Nephron progenitor cell (in vitro differentiated cells): ENCODE measurements at places on chromosomes 3 and 15.

DNA sequence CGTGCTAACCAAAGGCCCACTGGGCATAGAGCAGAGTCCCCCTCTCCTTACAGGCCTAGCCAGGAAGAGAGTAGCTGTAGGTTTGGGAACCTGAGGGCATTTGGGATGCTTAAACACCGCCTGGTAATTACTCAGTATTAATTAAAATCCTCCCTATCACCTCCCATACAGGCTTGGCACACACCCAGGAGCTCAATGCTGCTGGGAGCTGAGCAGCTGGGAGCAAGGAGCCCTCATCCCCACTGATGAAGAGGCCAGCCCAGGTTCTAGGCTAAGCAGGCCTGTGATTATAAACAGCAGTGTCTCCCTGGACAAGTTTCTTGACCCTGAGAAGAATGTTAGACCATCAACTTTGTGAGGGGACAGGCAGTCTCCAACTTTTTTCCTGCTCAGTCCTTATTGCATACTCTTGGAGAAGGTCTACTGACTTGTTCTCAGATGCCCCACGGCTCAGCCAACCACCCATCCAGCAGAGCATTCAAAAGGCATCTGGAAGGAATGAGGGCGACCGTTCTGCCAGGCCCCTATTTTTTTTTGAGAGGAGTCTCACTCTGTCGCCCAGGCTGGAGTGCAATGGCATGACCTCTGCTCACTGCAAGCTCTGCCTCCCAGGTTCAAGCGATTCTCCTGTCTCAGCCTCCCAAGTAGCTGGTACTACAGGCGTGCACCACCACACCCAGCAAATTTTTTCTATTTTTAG is 1.3 kb upstream of the PRKAR2A start:
- no peak for DNase-seq

- no peak for DNase-seq
These were observed 58.7 kb downstream of the ESYT3 start for GRCh38 chr3:138492980-138493675.

DNA sequence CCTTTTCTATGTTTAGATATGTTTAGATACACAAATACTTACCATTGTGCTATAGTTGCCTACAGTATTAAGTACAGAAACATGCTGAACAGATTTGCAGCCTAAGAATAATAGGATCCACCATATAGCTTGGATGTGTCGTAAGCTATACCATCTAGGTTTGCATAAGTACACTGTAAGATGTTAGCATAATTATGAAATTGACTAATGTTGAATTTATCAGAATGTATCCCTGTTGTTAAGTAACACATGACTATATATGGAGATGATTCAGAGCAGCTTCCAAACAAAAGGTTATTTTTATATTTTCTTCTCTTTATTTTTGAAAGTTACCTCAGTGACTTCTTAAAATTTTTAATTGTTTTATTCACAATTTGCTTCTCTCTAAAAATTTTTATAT is 2.4 kb downstream of the SLC28A2 start:
- no peak for DNase-seq

DNA sequence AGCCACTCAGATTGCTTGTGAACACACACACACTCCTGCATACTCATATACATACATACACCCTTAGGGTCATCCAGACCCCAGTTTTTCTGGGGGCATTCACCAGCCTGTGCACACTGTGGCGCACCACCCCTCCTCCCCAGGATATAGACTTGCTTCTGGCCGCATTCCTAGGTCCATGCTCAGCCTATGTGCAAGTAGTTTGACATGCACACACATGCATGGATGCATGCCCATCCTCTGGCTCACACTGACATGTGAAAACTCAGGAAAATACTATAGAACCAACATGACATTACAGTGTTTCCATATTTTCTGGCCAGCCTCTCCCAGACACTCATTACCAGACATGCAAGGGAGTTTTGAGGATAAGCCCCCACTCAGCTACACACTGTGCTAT is 79.3 kb upstream of the POLG start:
- DNase-seq = no peak

DNA sequence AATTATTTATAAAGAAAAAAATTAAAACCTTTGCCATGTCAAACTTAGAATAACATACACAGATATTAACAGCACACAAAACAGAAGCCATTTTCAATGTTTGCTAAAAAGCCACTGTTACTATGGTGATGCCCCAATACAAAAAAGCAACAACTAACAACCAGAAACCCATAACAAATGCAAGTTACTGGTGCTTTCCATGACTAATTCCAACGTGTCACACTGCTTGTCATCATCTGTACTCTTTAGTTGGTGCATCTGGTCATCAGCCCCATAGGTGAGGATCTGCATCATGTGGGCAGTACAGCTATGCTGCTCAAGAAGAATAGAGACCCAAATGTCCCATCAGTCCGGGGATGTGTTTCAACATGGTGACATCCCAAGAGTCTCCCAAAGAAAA is 52.8 kb downstream of the ATP8B4 start:
- no peak for DNase-seq
